ENCODE measurements at places on chromosomes 7 and 10.
A peak's percentile ranks its signal among the peaks of the same experiment; 100 is the strongest.

- H3K27ac ChIP-seq, result no peak overlapping the region
- no peaks in the 10 kb centered on the region for H3K27me3 ChIP-seq
- DNase-seq, result no peak
- H3K4me3 ChIP-seq, result no peak overlapping the region
- H3K4me1 ChIP-seq, result no peaks in the 10 kb centered on the region
- peaks cover 4% of the 10 kb centered on the region for H3K36me3 ChIP-seq
Observed at GRCh38 chr7:22944022-22944421, 69.9 kb downstream of the HYCC1 start.

GRCh38 chr7:139588632-139589031, 65.1 kb downstream of the CLEC2L start:
- no peak for DNase-seq
- H3K36me3 ChIP-seq, result peaks cover 30% of the 10 kb centered on the region
- no peak overlapping the region for H3K4me3 ChIP-seq
- no peaks in the 10 kb centered on the region for H3K4me1 ChIP-seq
- no peaks in the 10 kb centered on the region for H3K27me3 ChIP-seq
- H3K27ac ChIP-seq, result no peak overlapping the region

- no peaks in the 10 kb centered on the region for H3K36me3 ChIP-seq
- no peak for DNase-seq
- H3K27me3 ChIP-seq, result no peaks in the 10 kb centered on the region
- peaks cover 4% of the 10 kb centered on the region for H3K4me1 ChIP-seq
- no peak overlapping the region for H3K4me3 ChIP-seq
- no peak overlapping the region for H3K27ac ChIP-seq
Observed at GRCh38 chr10:92891885-92892690, 43.8 kb downstream of the EXOC6 start.

- peak; percentile 13 for DNase-seq
- peak overlapping the region; percentile 82 for H3K27ac ChIP-seq
- peak overlapping the region; percentile 95 for H3K4me3 ChIP-seq
- H3K36me3 ChIP-seq, result peaks cover 15% of the 10 kb centered on the region
- H3K4me1 ChIP-seq, result peaks cover 59% of the 10 kb centered on the region
Observed at GRCh38 chr10:113681533-113682470, 2.1 kb downstream of the CASP7 start.

DNA sequence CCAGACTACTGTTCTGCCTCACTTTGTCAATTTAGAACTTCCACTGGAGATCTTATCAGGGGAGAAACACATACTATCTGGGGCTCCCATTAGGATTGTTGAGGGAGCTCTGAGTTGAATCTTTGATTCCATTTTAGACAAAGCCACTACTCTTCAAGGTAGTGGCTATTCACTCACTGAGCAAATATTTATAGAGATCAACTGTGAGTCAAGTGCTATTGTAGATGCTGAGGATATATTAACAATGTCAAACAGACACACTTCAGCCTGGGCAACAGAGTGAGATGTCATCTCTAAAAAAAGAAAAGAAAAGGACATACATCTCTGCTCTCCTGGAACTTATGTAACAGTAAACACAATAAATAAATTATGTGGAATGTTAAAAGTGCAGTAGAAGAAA, 315.3 kb downstream of the PTEN start:
- H3K27me3 ChIP-seq, result no peaks in the 10 kb centered on the region
- no peak overlapping the region for H3K27ac ChIP-seq
- H3K36me3 ChIP-seq, result no peaks in the 10 kb centered on the region
- DNase-seq, result no peak
- H3K4me3 ChIP-seq, result no peak overlapping the region

GRCh38 chr10:112775892-112776674, 174.0 kb upstream of the TCF7L2 start:
- no peak overlapping the region for H3K27ac ChIP-seq
- H3K36me3 ChIP-seq, result no peaks in the 10 kb centered on the region
- no peak for DNase-seq
- H3K4me1 ChIP-seq, result no peaks in the 10 kb centered on the region

DNA sequence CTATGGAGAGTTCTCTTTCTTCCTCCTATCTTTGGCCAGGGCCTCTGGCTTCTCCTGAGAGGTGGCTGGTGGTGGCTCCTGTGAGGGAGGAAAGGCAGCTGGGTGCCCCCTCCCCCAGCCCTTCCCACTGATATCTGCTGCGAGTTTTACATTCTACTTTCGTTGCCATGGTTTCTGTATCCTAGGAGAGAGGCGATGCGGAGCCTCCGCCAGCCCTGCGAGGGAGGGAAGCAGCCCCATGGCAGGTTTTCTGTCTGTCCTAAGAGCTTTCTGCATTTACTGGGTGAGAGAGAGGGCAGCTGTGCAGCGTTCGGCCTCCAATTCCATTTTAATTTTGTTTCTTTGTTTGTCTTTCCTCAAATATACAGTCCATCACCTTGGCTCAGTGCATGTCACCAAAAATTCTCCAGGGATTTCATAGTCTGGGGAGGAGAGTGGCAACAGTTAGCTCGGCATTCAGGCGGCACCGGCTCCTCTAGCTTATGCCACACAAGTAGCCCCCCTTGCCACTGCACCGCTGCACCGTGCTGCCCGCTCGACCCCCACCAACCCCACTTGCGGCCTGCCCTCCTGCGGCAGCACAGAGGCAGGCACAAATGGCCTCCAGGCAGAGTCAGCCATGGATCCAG, 20.4 kb downstream of the DNAJB12 start:
- H3K4me3 ChIP-seq, result peak overlapping the region; percentile 88
- peaks cover 60% of the 10 kb centered on the region for H3K36me3 ChIP-seq
- peak overlapping the region; percentile 98 for H3K27ac ChIP-seq
- peaks cover 70% of the 10 kb centered on the region for H3K4me1 ChIP-seq
- no peak for DNase-seq
- no peaks in the 10 kb centered on the region for H3K27me3 ChIP-seq

Data from effector memory CD8-positive, alpha-beta T cell (primary cell).